Fibroblast of lung (primary cell): ENCODE measurements at places on chromosomes 12 and 14. TPM values are rescaled to one million over a fixed set of nuclear protein-coding genes. Genes with fewer than 3 reads are reported as not detected.

SLC2A14 gene
- under 0.01 and 0.17 TPM in 2 replicates for total RNA-seq

CD9 gene
- total RNA-seq = 266 and 856 TPM in 2 replicates

CMKLR1 gene
- under 0.01 TPM in 1 of 2 replicates, not detected in the other for total RNA-seq

RD3L gene
- total RNA-seq = not detected in 2 replicates

ELK3 gene
- 13.1 and 14.7 TPM in 2 replicates for total RNA-seq
